PC-9 (cell line): ENCODE measurements at places on chromosomes 2 and 18. TPM values are rescaled to one million over a fixed set of nuclear protein-coding genes. Genes with fewer than 3 reads are reported as not detected.

- no peaks in the 10 kb centered on the region for H3K36me3 ChIP-seq
- no peak overlapping the region for H3K27ac ChIP-seq
- H3K27me3 ChIP-seq, result no peaks in the 10 kb centered on the region
These were observed 132.3 kb upstream of the TNP1 start for GRCh38 chr2:216992056-216992675.

GRCh38 chr18:63664571-63664970, 2.9 kb upstream of the SERPINB3 start:
- H3K27ac ChIP-seq, result no peak overlapping the region
- no peak overlapping the region for H3K4me3 ChIP-seq
- DNase-seq, result no peak
- H3K4me1 ChIP-seq, result peaks cover 4% of the 10 kb centered on the region; the same call in 1 of the 2 replicates
- no peaks in the 10 kb centered on the region for H3K27me3 ChIP-seq
- no peaks in the 10 kb centered on the region for H3K36me3 ChIP-seq

FTCDNL1 gene
- 2.7 and 5.2 TPM in 2 replicates for total RNA-seq

DNA sequence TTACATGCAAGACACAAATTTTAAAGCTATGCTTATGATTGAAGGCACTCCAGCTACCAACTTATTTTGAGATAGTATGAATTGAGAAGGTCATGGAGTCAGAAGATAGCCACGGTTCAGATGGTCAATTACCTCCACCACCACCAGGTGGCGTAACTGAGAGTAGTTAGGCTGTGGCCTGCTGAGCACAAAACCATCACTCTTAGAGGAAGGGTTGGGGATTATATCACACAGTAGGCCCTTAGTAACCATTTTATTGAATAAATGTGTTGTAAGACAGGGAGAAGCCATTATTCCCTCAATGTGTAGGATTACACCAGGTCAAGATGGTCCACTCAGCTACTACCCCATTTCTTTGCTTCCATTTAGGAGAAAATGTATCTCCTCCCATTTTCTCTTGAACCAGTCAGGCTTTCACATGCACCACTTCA, 18.8 kb downstream of the KLHL41 start:
- no peaks in the 10 kb centered on the region for H3K36me3 ChIP-seq
- no peak overlapping the region for H3K4me3 ChIP-seq
- no peak overlapping the region for H3K27ac ChIP-seq
- H3K4me1 ChIP-seq, result no peaks in the 10 kb centered on the region
- DNase-seq, result no peak

EFR3B gene
- 0.20 TPM in 1 of 2 replicates, not detected in the other for total RNA-seq

HOXD8 gene
- total RNA-seq, result 0.39 and 0.50 TPM in 2 replicates

GRCh38 chr18:68533641-68534040, 181.3 kb downstream of the TMX3 start:
- no peaks in the 10 kb centered on the region for H3K27me3 ChIP-seq
- H3K4me3 ChIP-seq, result no peak overlapping the region
- H3K36me3 ChIP-seq, result no peaks in the 10 kb centered on the region
- H3K4me1 ChIP-seq, result no peaks in the 10 kb centered on the region
- no peak overlapping the region for H3K27ac ChIP-seq

XIRP2 gene
- not detected in 2 replicates for total RNA-seq

GRCh38 chr2:227877421-227878310, 6.2 kb downstream of the DAW1 start:
- H3K4me1 ChIP-seq, result no peaks in the 10 kb centered on the region
- no peaks in the 10 kb centered on the region for H3K36me3 ChIP-seq
- H3K4me3 ChIP-seq, result no peak overlapping the region
- no peak overlapping the region for H3K27ac ChIP-seq

DNA sequence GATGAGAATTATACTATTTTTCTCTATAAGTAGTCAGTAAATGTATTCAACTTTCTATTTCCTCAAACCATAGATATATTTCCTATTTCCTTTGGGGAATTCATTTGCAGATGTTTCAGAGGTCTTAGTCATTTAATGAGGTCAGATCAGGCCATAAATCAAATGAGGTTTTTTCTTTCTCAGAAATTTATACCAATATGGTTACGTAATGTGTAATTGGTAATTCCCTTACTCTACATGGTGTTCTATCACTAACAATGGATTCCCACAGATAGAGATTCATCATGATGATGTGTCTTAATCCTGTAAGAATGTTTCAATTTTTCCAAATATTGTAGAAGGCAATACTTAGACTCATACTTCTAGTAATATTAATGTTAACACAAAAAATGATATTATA, 108.0 kb downstream of the DPP4 start:
- H3K4me3 ChIP-seq, result no peak overlapping the region
- H3K27me3 ChIP-seq, result no peaks in the 10 kb centered on the region
- no peaks in the 10 kb centered on the region for H3K4me1 ChIP-seq
- no peak for DNase-seq

E2F6 gene
- 13.4 and 15.2 TPM in 2 replicates for total RNA-seq

DNA sequence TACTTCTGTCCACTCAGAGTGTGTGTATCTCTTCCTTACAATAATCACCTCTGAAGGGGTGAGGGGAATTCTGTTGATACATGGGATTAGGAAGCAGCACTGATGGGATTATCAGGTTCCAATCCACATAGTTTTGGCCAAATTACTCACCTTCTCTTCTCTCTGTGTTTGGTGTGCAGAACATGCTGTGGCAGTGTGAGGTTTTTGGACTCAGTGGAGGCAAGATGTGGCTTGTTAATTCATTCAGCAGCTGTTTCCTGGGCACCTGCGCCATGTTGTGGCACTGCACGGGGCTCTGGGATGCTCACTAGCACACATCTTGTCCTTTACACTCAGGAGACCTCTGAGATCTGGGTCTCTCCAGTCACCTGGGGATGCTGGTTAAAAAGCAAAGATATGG, 350.3 kb upstream of the HS6ST1 start:
- no peak overlapping the region for H3K4me3 ChIP-seq
- DNase-seq, result no peak
- H3K36me3 ChIP-seq, result no peaks in the 10 kb centered on the region
- H3K4me1 ChIP-seq, result no peaks in the 10 kb centered on the region

- no peak overlapping the region for H3K4me3 ChIP-seq
- no peaks in the 10 kb centered on the region for H3K27me3 ChIP-seq
- no peaks in the 10 kb centered on the region for H3K36me3 ChIP-seq
These were observed 68.2 kb downstream of the HS1BP3 start for GRCh38 chr2:20582600-20583221.

CYP27C1 gene
- 0.94 and 1.6 TPM in 2 replicates for total RNA-seq

- no peak for DNase-seq
- H3K4me1 ChIP-seq, result no peaks in the 10 kb centered on the region
- H3K4me3 ChIP-seq, result no peak overlapping the region
- peaks cover 12% of the 10 kb centered on the region; the same call in 1 of the 2 replicates for H3K36me3 ChIP-seq
- no peak overlapping the region for H3K27ac ChIP-seq
These were observed 38.0 kb downstream of the ADNP2 start for GRCh38 chr18:80147037-80147417.

DNA sequence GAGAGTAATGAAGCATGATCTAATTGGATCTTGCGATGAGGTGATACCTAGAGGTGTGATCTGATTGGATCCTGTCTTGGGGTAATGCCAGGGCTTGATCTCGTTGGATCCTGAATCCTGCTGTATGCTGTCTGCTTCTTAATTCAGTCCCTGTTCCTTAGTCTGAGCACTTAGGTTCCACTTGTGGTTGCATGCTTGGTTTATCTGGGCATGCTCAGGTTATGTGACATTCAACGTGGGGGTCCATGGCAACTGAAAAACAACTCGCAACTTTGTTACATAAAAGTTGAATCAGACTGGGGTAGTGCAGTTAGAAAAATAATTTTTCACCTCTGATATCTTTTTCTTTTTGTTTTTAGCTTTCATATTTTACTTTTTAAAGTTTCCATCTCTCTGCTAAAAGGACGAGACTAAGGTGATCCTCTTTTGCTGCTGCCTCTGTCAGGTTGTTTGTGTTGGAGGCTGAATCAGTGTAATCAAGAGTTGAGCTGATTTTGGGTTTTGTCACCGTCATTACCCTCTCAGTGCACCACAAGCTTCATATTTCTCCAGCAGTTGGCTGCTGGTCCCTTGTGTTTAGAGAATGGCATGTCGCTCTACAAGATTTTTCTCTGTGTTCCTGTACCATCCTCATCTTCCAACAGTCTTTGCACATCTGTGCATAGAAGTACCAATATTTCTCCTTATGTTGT, 67.9 kb downstream of the NCOA1 start:
- no peak overlapping the region for H3K27ac ChIP-seq

DNA sequence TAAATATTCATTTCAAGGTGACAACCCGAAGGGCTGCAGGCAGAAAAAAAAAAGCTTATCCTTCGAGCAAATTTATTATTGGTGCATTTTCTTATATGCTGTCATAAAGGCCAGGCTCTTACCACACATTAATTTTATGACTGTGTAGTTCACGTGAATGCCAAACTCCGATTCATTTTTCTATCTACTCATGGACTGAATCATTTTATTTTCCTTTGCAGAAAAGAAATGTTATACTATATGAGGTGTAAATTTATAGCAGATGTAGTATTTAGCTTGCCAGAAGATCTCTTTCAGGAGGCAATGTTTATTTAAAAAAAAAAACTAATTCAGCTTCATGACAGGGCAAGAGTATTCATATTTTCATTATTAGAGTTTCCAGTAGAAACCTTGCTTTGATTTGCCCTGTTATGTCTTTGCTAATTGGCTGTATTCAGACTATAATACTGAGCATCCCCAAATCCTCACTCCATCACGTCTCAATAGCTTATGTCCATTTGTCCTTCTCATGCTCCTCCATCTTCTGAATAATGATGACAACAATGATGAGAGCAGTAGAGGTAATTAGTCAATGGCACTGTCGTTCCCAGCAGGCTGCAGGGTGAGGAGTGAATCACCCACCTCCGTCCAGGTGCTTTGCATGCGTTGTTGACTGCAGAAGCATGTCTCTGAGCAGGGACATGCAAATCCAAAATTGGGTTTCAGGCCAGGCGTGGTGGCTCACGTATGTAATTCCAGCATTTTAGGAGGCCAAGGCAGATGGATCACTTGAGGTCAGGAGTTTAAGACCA, 101.1 kb upstream of the RAB12 start:
- H3K4me3 ChIP-seq, result no peak overlapping the region
- H3K36me3 ChIP-seq, result no peaks in the 10 kb centered on the region
- H3K27me3 ChIP-seq, result peaks cover 29% of the 10 kb centered on the region; the same call in 1 of the 2 replicates
- H3K4me1 ChIP-seq, result no peaks in the 10 kb centered on the region
- no peak for DNase-seq

DNA sequence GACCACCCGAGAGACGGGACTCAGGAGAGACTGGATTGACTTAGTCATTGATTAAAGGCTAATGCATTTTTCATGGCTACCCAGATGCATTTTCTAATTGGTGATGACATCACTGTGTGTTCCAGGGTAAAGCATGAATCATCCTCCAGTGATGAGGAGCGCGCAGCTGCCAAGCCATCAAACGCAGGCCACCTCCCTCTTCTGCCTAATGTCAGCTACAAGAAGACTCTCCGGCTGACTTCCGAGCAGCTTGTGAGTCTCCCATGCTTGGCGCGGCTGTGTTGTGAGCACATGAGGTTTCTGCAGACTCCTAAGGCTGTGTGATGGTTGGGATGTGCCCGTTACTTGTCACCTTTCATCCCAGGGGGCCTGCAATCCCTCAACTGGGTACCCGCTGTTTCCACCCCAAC, 56.4 kb downstream of the LPIN1 start:
- H3K36me3 ChIP-seq, result peaks cover 32% of the 10 kb centered on the region
- no peak overlapping the region for H3K27ac ChIP-seq
- DNase-seq, result no peak
- H3K4me1 ChIP-seq, result no peaks in the 10 kb centered on the region
- H3K4me3 ChIP-seq, result no peak overlapping the region
- H3K27me3 ChIP-seq, result no peaks in the 10 kb centered on the region

GRCh38 chr2:179107737-179108136, 57.8 kb upstream of the CCDC141 start:
- DNase-seq, result no peak
- no peak overlapping the region for H3K4me3 ChIP-seq
- H3K27me3 ChIP-seq, result no peaks in the 10 kb centered on the region
- peaks cover 18% of the 10 kb centered on the region for H3K4me1 ChIP-seq

AP1S3 gene
- total RNA-seq, result 61.3 and 73.3 TPM in 2 replicates

GRCh38 chr18:44557616-44558151, 123.0 kb upstream of the SETBP1 start:
- H3K36me3 ChIP-seq, result no peaks in the 10 kb centered on the region
- no peak for DNase-seq
- no peaks in the 10 kb centered on the region for H3K27me3 ChIP-seq
- H3K4me3 ChIP-seq, result no peak overlapping the region
- no peak overlapping the region for H3K27ac ChIP-seq

GRCh38 chr18:25935356-25935755, 155.1 kb downstream of the SS18 start:
- DNase-seq, result no peak
- H3K27ac ChIP-seq, result no peak overlapping the region
- H3K4me3 ChIP-seq, result no peak overlapping the region
- no peaks in the 10 kb centered on the region for H3K27me3 ChIP-seq
- H3K36me3 ChIP-seq, result no peaks in the 10 kb centered on the region

GRCh38 chr18:62369129-62369644, 44.1 kb downstream of the TNFRSF11A start:
- no peak overlapping the region for H3K27ac ChIP-seq
- no peaks in the 10 kb centered on the region for H3K27me3 ChIP-seq
- H3K4me3 ChIP-seq, result no peak overlapping the region
- no peak for DNase-seq
- no peaks in the 10 kb centered on the region for H3K4me1 ChIP-seq

GAD1 gene
- 3.5 and 4.3 TPM in 2 replicates for total RNA-seq

COL4A4 gene
- 5.6 and 6.0 TPM in 2 replicates for total RNA-seq

DNA sequence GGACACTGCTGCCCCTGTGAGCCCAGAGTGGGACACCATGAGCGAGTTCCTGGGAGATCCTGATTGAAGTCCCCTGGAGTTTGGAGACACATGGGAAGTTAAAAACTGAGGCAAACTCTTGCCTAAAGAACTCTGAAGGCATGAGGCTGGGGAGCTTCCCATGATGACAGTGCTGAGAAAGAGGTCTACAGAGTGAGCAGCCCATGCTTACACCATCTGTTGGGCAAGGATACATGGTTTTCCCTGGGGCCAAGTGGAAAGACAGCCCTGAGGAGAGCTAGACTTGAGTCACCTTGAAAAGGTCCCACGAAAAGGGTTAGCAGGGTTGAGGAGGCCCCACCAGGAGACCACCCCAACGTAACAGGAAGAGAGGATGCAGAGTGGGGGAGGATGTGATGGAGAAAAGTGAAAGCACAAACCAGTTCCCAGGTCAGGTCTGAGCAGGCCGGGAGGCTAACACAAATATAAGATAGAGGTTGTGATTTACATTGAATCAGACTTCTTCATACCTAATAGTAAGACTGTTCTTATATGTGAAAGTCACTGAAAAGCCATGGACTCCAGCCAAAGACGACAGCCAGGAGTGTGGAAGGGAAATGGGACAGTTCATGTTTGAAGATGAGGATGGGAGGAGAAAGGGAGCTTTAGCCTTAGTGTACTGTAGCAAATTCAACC, 13.5 kb upstream of the FEZ2 start:
- H3K4me3 ChIP-seq, result no peak overlapping the region
- H3K36me3 ChIP-seq, result no peaks in the 10 kb centered on the region
